ENCODE measurements at places on chromosomes 7 and 10.

- no peak for DNase-seq
These were observed 239.3 kb upstream of the SEMA3C start for GRCh38 chr7:81158189-81158588.

DNA sequence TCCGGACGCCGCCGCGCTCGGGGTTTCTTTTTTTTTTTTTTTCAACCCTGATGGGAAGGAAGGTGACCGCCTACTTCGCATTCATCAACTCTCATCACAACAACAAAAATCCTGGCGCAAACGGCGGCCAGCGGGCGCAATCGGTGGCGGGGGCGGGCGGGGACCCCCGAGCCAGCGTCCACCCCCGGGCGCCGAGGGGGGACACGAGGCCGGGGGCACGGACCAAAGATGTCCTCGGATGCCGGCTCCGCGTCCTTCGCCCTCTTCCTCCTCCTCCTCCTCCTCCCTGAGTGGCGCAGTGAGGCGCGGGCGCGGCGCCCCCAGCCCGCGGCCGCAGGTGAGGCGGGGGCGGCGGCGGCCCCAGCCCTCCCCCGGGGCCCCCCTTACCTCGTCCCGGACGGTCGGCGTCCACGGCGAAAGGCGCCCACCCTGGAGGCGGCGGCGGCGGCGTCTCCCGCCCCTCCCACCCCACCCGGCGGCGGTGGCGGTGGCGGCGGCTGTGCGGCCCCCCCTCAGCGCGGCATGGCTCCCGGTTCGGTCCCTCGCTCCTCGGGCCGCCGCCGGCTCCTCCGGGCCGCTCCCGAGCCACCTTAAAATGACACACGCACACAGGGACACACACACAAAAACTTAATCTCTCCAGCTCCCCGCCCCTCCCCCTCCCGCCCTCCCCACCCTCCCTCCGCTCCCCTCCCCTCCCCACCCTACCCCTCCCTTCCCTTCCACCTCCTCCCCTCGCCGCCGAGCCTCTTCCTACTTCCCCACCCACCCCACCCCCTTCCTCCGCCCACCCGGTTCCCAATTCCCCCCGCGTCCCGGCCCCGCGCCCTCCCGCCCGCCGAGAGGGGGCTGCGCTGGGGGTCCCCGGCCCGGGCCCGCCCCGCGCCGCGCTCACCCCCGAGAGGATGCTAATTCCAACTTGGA, at the start of gene CTBP2:
TSS of gene CTBP2 (minus strand) at position 632 of the 924 bp plus-strand sequence.
- DNase-seq, result no peak

GRCh38 chr7:143505838-143506237, 28.2 kb downstream of the TAS2R41 start:
- no peak for DNase-seq

DNA sequence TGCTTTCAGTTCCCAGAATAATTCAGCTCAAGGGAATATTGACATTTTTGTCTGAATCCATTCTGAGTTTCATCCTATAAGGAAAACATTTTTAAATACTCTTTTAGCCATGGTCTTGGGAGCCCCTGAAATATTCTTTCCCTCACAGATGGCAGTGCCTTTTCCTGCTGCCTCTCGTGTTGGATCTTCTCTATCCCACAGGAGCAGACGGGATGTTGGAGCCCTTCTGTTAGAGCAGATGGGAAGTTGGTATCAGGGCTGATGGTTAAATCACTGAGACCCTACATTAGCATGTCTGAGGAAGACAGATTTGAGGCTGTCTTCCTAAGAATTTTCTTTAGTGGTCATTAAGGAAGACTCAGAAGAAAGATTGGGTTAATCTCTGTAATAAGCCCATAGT, 737.8 kb downstream of the LRMDA start:
- no peak for DNase-seq

DNA sequence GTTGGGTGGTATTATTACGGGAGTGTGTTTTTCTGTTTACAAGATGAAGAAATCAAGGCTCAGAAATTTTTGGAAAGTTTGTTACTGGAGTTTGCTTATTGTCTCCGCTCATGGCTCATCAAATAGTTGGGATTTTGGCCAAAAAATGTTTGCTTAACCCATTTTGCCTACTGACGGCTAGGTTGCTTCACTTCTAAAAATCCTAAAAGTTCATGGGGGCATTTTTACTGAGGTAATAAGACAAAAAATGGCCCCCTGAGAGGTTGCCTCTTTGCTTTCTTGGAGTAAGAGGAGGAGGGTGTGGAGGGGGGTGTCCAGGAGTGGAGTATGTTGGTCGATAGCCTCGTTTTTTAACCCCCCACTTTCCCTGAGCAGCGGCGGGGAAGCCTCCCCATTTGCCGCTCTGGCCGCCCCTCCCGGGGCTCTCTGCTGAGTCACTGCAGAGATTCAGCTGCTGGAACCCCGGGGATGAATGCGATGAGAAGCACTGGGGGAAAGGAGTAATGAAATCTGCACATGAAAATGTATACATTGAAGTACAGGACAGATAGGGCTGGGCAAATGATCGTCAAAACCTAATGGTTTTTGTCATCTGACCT, 1.5 kb downstream of the MEST start:
- DNase-seq, result no peak

DNA sequence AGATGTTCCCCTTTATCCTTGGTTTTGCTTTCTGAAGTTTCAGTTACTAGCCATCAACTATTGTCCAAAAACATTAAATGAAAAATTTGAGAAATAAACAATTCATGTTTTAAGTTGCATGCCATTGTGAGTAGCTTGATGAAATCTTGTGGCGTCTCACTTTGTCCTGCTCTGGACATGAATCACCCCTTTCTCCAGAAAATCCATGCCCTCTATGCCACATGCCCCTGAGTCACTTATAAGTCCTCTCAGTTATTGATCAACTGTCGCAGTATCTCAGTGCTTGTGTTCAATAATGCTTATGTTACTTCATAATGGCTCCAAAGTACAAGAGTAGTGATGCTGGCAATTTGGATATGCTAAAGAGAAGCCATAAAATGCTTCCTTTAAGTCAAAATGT, 208.0 kb upstream of the FERD3L start:
- DNase-seq, result no peak

GRCh38 chr7:78379148-78379547, 580.6 kb downstream of the PHTF2 start:
- DNase-seq, result no peak

DNA sequence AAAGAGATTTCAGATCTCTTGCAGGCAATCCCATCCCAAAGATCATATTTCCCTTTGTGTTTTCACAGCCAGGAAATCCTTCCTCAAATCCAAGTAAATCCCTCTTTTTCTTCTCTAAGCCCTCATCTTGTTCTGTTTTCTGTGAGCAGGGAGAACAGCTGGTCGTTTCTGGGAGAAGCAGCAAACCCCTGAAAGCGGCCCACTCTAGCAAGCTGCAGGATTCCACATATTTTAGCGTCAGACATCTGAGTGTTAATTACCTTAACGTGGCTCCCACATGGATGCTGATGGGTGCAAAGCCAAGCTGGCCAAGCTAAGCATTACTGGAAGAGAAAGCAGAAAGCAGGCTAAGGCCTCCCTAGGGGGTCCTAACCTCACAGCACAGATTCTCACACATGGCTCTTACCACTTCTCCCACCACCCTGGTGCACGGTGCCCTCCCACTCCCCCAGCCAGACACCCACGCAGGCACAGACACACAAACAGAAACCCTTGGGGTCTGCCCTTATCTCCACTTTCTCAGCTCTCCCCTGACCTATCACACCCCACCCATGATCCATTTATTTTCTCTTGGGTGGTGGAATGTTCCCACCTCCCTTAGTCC, 551.0 kb upstream of the AUTS2 start:
- DNase-seq, result peak; percentile 26

GRCh38 chr10:68163735-68164134, 54.4 kb downstream of the MYPN start:
- no peak for DNase-seq

GRCh38 chr7:131957338-131958020, 401.1 kb upstream of the PODXL start:
- DNase-seq, result no peak

GRCh38 chr7:28649811-28650210, 237.5 kb downstream of the CREB5 start:
- no peak for DNase-seq

DNA sequence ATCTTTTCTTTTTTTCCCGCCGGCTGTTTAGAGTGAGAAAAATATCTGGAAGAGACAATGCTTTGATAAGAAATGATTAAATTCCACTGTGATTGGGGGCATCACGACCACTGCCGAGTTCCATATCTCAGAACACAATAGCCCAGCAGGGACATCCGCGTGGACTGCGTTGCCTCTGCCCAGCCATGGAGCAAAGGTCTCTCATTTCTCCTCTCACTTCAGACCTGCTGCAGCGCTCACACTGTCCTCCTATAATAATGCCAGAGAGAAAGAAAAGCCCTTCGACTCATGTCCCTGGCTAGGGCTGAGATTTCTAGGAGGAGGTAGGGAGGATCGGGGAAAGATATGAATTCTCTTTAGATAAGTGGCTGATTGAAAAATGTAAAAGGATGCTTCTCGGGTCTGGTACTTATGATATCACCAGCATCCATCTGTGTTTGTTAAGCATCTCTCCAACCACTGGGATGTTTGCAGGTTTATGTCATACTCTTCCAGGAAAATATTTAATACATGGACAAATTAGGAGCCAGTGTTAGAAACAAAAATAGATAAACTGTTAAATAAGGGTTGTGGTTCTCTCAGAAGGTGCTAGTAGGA, 472.9 kb upstream of the AKR1E2 start:
- DNase-seq, result no peak

- DNase-seq, result no peak
These were observed 2.8 kb downstream of the PDGFA start for GRCh38 chr7:516606-517456.

DNA sequence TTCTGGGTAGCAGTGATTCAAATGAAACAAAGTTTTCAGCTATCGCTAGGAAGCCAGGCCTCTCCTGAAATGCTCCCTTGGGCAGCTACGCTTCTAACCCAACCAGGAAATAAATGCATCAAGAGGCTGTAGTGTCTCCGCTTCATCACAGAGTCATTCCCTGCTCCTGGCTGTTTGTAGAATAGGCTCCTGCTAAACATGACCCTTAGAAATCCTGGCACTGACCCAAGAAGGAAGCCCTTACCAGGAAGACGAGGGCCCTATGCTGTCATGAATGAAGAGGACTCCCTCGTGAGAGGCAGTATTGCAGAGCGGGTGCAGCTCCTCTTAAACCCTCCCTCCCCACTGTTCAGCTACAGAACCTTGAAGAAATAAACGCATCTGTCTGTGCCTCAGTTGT, 48.3 kb downstream of the NOD1 start:
- no peak for DNase-seq

DNA sequence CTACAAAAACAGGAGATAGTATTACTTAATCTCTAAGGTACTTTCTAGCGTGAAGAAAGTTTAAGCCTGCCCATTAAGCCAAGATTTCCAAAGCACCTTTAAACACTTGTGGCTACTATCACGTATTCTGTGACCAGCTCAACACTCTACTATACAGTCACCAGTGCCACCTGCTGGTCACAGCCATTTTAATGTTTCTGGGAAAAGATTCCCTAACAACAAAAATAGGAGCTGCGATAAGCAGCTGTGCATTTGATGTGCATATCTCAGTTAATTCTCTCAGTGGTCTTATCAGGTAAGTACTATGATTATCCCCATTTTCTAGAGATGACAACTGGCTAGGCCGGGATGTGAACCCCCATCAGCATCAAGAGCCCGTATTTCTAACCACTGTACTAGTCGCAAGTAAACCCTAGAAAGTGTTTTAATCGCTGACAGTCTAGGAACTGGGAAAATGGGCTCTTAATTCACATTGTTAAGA, 860 bp downstream of the SEC31B start:
- peak; percentile 51 for DNase-seq

GRCh38 chr7:20798081-20798693, 11.5 kb upstream of the SP8 start:
- no peak for DNase-seq
